ENCODE measurements at places on chromosomes 5 and 9.

- no peak for DNase-seq
These were observed 54.3 kb downstream of the MTMR12 start for GRCh38 chr5:32258424-32258823.

DNA sequence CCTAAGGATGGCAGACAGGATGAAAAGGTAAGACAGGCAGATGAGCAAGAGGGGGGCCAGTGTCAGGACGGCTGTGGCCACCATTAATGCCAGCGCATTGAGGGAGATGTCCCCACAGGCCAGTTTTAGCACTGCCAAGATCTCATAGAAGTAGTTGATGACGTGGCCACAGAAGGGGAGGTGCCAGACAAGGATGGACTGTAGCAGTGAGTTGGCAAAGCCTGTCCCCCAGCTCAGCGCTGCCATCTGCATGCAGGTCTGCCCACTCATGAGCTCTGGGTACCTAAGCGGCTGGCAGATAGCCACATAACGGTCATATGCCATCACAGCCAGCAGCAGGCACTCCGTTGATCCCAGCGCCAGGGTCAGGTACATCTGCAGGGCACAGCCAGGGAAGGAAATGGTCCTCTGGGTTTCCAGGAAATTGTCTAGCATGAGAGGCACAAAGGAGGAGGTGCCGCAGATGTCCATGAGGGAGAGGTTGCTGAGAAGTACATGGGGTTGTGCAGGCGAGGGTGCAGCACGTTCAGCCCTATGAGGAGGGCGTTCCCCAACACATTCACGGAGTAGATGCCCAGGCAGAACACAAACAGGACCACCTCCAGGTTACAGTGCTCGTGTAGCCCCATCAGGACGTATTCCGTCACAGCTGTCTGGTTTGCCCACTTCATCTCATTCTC is 10.8 kb downstream of the OR13J1 start:
- no peak for DNase-seq

DNA sequence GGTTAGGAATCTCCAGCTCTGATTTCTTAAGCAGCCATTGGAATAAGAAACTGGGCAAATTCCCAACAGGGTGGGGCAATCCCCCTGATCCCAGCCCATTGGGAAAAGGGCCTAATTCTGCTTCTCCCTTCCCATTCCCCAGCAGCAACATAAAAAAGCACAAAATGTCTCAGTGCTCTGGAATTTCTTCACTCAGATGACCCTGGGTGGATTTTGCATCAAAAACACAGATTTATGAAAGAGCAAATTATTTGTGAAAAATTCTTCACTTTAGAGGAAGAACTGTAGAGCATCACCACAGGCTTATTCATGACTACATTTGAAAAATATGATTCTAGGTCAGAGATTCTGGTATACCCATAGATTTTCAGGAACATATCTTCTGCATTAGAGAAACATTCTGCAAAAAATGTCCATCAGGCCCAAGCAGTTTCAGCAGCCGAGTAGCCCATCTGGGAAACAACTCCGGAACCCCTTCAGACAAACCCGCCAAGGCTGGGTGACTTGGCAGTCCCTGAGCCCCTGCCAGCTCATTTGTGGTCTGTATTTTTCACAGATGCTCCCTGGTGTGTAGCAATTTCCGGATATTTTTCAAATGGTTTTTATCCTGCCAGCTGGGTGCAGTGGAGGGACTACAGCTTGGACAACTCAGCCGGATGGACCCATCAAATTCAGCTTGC is 102.1 kb upstream of the RANBP3L start:
- no peak for DNase-seq

- no peak for DNase-seq
These were observed 355.7 kb downstream of the LRRC70 start for GRCh38 chr5:62934319-62934718.

- no peak for DNase-seq
These were observed 9.6 kb downstream of the SLCO4C1 start for GRCh38 chr5:102286476-102286875.

DNA sequence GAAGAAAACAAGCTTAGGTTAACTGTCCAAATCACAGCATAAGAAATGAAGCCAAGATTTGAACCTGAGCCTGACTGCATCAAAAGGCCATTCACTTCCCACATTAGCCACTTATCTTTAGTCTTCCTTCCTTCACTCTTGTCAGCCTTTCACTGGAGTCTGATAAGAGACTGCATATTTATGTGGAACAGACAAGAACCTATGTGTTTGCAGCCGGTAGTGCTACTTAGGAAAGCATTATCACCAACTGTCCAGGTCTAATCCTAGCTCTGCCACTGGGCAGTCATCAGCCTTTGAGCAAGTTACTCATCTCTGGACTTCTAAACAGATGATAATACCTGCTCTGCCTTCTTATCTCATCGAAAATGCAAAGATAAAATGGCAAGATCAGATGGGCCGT is 12.1 kb upstream of the ATP6V0E1 start:
- no peak for DNase-seq

- DNase-seq = no peak
These were observed at the start of gene SPATA31E1 for GRCh38 chr9:87882627-87883026. Gene SPATA31E1 (plus strand): TSS chr9:87882877. CDS start chr9:87882892, 15 bp downstream.

- no peak for DNase-seq
These were observed 143.5 kb upstream of the MRPS30 start for GRCh38 chr5:44665101-44665701.

DNA sequence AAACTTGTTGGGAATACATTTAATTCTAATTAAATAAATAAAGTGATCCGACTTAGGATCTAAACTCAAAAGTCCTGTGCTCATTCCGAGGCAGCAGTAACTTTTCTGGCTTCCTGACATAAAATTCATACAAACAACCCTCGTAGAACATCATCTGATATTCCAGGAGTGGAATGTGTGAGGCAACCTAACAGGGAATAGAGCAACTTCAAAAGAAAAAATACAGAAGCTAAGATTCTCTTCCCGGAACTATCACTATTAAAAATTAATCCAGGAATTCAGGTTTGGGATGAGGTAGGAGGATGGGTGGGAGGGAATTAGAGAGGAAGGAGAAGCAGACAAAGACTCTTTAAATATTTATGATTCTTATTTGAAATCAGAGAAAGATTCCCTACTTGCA is 32.9 kb upstream of the TRIO start:
- no peak for DNase-seq

DNA sequence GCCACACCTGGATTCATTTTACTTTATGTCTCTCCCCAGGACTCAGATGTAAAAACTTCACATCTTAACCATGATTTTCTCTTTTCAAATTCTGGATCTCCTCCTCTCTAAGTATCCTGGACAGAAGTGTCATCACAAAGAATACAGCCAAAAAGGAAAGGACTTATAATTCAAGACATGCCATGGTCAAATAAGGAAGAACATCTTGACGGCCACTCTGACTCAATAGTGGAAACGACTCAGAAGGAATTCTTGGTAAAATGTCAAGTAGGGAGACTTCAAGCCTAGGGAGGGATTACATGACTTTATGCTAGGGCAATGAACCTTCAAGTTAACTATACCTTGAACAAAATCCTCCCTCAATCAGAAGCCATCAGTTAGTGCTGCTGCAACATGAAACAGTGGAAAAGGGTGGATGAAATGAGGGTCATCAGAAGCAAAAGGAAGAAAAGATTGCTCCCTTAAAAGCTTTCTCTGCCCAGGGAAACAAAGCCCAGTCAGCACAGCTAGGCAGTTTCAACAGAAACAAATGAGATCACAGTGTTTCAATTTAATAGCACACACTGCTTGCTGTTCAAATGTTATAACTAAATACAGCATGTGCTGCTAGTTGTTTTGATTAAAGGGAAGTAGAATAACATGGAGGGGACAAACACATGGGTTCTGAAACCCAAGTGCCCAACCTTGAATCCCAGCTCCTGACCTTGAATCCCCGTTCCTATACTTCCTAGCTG is 101.4 kb downstream of the LPAR1 start:
- DNase-seq = no peak

GRCh38 chr5:56330167-56330566 is 97.0 kb upstream of the ANKRD55 start:
- DNase-seq = no peak

DNA sequence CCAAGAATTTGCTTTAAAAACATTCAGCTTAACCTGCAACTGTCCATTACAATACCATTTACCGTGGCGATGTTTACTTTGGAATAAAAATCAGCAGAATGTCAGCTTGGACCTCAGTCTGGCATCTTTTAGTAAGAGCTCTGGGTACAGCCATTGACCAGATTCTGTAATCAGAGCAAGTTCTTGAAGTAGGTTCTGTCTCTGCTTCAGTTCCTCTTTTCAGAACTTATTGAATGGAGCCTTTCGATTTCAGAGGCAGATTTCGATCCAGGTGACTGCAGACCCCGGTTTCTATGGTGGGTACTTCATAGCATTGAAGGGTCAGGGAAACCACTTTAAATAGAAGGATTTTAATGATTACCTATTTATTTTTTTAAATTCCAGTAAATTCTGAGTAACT is 53.4 kb upstream of the SV2C start:
- no peak for DNase-seq

- DNase-seq = no peak
These were observed at the start of gene SH3GL2 for GRCh38 chr9:17578911-17579793. Gene SH3GL2 (plus strand): TSS chr9:17579066.

DNA sequence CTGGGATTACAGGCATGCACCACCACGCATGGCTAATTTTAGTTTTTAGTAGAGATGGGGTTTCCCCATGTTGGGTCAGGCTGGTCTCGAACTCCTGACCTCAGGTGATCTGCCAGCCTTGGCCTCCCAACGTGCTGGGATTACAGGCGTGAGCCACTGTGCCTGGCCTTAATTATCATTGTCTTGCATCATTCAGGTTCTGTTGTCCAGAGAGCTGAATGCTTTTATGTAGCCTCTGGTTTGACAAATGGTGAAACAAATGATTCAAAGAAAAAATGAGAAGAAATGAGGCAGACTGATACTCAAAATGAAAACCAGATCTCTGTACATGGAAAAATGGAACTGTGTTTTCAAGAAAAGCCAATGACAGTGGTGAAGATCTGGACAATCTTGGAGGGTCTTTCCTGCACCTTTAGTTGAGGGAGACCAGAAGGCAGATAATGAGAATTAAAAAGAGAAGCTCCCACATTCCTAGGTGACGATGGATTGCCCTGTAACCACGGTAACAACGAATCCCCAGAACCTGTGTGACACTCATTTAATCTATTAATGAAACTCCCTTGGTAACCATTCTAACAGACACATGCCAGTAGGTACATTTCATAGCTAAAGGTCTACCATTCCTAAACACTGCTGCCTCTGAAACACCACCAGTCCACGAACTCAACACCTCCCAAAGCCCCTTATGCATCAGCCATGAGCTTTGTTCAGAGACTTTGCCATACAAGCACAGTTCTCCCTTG is 1.6 kb downstream of the TEX48 start:
- DNase-seq = no peak

All from stimulated activated CD8-positive, alpha-beta memory T cell treated with anti-CD3 and anti-CD28 coated beads, Interleukin-15, amount 100 ng/mL, for 48 hours (primary cell).